ENCODE measurements at places on chromosomes 11 and 22.

DNA sequence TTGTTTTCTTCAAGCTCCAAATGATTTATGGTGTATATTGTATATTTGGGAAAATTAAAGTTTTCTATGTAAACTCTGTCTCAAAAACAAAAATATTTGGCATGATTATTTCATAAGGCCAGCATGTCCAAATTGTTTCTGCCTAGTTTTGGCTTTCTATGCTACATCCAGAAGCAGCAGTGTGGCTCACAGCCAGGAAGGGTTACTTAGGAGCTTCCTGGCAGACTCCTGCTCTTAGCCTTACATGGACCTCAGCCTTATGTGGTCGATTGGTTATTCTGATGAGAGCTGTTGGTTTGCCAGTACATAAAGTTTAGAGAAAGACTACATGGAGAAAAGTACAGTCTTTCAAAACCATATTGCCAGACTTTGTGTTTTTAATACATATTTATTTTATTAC, 297.7 kb upstream of the FAT3 start:
- no peak for DNase-seq

GRCh38 chr11:121055076-121055475, 31.2 kb downstream of the TBCEL start:
- DNase-seq: no peak

GRCh38 chr11:92769112-92769511, 200.3 kb upstream of the MTNR1B start:
- DNase-seq: no peak

- DNase-seq: no peak
These were observed 290.3 kb upstream of the API5 start for GRCh38 chr11:43021466-43021865.

DNA sequence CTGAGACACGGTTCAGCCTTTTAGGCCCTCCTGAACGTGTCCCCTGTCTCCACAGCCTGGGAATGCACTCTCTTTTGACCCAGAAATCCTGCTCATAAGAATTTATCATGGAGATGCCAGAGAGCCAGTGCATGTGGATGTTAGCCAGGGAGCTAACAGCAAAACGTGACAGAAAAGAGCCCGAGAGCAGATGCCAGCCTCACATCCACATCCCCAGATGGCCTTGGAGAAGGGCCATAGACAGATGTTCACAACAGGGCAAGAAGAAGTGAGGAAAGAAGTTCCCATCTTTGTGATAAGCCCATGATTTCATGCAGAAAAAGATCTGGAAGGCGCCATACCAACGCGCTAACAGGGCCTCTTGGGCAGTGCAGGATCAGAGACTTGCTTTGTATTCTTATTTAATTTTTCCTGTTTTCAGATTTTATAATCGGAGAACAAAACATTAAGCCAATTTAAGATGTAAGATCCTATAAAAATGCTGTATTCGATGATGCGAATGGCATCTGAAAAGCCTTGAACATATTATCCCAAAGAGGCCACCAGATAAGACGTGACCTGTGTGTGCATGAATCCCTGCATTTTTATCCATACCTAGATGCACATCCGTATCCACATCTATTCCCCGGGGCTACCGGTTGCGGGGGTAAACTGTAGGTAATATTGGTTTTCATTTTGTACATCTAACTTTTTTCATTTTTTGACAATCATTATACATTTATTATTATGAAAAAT, 48.7 kb downstream of the IGLL5 start:
- no peak for DNase-seq

GRCh38 chr11:60985501-60985900, 14.0 kb downstream of the CD6 start:
- no peak for DNase-seq

DNA sequence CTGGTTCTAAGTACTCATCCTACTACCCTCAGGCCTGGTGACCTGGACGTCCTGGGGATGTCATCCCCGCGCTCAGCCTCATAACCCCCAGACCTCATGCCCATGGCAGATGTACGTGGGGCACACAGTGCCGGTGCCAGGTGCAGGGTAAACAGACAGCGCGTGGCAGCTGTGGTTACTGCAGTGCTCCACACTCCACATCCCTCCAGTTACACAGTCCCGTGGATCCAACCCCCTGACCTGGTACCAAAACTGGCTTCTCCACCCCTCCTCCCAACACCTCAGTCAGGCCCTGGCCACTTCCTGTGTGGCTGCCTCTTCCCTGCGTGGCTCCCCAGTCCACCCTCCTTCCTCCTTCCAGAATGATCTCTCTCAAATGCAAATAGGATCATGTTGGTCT, 95.2 kb downstream of the DSCAML1 start:
- no peak for DNase-seq

DNA sequence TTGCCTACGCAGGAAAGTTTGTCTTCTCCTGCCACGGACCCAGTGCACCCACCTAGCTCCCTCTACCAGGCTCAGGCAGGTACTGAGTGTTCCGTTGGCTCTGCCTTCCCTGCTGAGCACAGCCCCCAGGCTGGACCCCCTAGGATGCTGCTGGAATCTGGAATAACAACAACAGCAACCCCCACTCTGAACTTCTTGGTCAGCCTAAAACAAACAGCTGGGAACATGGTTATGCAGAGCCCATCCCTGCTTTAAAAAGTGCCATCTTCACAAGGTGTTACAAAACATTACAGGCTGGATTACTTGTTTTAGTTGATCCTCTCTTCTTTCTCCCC, 1.8 kb downstream of the OPCML start:
- no peak for DNase-seq

GRCh38 chr11:7635137-7635536, 38.2 kb downstream of the CYB5R2 start:
- DNase-seq: no peak

- DNase-seq: peak; percentile 20
These were observed 36.5 kb downstream of the POU2AF3 start for GRCh38 chr11:111334532-111335502.

- no peak for DNase-seq
These were observed 47.4 kb upstream of the FGF3 start for GRCh38 chr11:69866648-69867047.

- no peak for DNase-seq
These were observed 137.2 kb downstream of the GRIK4 start for GRCh38 chr11:120648771-120649170.

DNA sequence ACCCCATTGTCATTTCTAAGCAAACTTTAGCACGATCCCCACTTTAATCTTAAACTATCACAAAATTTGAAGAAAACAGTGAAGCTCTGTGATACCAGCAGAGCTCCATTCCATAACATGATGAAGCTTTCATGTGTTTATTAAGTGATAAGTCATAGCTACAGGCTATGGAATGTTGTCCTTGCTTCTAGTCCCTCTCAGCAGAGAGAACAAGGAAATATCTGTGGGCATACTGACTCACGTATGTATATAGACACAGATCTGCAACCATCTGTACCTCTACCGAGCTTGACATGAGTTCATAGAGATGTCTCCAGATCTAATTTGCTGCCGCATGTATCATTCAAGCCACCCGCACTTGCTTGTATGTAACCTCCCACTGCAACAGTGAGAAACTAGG, 588.9 kb downstream of the ETS1 start:
- DNase-seq: no peak

DNA sequence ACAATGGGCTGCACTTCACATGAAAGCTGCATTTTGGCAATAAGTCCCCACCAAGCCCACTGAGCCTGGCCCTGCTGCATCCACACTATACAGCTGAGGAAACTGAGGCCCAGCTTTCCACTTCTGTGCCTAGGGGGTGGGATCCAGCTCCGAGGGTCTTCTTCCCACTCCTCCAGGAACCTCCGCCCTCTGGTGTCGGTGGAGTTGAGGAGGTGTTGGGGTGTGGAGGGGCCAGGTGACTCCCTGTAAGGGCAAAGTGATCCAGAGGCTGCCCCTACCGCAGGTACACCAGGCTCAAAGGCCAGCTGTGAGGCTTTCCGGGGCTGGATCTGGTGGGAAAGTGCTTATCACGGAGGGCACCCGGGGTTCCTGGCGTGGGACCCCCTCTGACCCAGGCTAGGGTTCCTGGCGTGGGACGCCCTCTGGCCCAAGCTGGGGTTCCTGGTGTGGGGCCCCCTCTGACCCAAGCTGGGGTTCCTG, 125.0 kb downstream of the KCNQ1 start:
- no peak for DNase-seq

DNA sequence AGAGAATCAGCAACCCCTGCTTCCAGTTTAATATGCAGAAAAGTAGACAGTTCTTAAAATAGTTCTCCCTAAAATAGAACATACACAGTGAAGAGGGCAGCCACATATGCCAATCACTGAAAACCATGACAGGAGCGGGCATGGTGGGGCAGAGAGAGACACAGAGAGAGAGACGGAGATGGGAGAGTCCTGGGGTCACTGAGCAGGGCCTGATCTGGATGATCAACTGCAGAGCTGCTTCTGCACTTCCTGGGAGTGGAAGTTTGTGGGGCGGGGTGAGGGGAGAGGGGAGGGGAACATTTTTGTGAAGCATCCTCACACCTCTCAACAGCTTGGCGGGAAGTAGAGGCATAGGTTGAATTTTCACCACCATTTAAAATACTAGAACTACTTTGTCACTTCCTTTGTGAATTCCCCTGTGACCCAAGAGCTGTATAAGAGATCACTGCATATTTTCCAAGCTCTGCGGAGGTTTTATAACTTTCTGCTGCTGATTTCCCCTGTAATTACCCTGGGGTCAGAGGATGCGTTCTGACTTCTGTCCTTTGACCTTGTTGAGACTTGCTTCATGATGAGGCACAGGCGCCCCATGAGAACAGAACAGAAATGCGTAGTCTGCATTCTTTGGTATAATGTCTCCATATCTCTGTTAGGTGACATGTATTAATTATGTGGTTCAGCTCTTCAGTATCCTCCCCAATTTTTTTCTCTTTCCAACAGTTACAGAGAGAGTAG, 419.4 kb downstream of the BRD1 start:
- no peak for DNase-seq

- DNase-seq: no peak
These were observed 933 bp upstream of the PANX3 start for GRCh38 chr11:124610295-124610694.

DNA sequence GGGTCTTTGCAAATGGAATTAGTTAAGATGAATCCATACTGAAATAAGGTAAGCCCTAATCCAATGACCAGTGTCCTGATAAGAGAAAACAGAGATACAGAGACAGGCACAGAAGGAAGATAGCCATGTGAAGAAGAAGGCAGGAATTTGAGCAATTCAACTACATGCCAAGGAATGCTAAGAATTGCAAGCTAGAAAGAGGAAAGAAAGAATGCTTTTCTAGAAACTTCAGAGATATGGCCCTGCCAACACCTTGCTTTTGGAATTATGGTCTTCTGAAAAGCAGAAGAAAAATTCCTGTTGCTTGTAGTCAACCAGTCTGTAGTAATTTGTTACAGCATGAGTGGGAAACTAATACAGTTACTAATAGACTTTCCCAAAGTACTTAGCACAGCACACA, 111.3 kb downstream of the SLC17A6 start:
- DNase-seq: no peak

GRCh38 chr11:36763187-36763586, 165.2 kb upstream of the RAG2 start:
- DNase-seq: no peak

DNA sequence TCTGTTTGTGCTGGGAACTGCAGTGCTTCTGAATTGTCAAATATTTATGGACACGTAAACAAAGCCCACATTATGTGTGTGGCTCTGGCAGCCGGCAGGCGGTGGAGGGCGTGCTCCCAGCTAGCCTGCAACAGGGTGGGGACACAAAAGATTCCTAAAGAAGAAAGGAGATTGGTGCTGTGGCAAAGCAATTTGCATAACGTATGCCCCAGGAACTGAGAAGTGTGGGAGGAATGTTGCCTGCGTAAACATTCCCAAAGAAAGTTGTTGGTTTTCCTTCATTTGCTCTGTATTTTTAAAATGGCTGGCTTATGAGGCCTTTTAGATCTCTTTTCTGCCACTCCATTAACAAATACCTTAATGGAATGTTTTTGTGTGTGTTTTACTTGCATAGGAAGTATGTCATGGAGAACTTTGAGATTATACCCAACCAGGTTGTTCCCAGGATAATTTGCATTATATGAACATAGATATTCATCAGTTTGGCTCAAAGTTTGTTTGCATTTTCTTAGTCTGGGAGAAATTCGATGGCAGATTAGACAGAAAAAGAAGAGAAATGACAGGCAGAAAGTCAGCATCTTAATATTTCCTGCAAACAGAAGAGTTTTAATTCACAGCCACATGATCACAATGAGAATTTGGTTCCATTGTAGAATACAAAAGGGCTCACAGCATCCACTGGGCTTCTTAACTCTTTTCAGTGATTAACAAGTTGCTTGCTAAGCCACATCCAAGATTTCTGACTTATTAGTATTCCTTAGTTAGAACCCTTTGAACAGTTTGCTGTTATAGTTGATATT, 41.8 kb upstream of the DLAT start:
- no peak for DNase-seq

DNA sequence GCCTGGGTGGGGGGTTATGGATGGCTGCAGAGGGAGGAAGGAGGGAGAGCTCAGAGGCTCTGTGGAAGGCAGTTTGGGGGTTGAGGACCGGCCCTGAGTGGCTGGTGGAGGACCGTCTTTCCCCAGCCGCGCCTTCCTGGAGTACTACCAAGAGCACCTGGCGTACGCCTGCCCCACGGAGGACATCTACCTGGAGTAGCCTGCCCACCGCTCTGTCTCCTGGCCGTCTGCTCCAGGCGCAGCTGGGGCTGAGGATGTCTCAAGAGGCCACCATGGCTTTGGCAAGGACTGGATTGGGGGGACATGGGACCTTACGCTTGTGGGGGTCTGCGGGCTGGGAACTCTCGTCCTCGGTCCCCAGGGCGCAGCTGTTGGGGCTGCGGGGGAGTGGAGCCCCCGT, 10.0 kb downstream of the MAPK8IP2 start:
- DNase-seq: no peak

DNA sequence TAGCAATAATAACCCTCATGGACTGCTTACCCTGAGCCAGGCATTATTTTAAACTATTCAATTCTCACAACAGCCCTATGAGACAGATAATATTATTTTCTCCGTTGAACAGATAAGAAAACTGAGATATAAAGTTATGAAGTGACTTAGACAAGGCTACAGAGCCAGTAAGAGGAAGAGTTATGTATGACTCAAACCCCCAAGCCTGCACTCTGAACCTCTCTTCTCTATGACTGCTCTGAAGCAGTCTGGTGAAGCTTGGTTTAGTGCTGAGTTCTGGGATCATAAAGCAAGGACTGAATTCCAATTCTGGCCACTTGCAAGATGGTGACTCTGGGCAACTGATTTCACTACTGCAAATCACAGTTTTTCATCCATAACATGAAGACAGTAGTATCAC, 34.5 kb downstream of the TNKS1BP1 start:
- no peak for DNase-seq

DNA sequence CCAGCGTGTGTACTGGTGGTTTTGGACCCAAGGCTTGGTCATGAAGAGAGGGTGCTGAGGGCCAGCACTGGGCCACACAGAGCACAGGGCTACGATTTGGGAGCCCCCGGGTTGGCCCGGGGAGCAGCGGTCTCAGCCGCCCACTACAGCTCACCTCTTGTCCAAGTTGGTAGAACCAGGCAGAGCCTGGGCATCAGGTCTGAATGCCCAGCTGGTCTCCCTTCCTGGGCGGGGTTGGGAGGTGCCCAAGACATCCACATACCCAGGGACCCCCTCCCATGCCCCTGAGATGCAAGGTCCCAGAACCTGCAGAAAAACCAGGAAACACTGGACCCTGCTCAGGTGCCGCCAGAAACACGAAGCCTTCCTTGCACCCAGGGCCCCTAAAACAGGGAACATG, 18.0 kb downstream of the CELSR1 start:
- DNase-seq: no peak
